ENCODE measurements at places on chromosomes 2 and 18.
A peak's percentile ranks its signal among the peaks of the same experiment; 100 is the strongest.

DNA sequence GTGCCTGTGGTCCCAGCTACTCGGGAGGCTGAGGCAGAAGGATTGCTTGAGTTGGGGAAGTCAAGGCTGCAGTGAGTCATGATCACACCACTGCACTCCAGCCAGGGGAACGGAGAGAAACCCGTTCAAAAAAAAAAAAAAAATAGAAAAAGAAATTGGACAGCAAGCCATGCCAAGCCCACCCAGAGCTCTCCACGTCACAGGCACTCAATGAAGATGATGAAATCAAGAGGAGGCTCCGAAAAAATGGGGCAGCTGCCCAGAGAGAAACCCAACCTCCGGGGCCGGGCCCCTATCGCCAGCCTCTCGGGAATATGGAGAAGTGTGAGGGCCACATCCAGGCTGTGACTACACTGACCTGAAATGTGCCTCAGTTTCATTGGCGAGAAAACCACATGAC is 40.0 kb downstream of the BIN1 start:
- DNase-seq = no peak

- no peak for DNase-seq
Measured at GRCh38 chr2:219210886-219211362, 4.3 kb downstream of the ZFAND2B start.

GRCh38 chr2:166282154-166282553 is 93.6 kb downstream of the SCN9A start:
- no peak for DNase-seq

- no peak for DNase-seq
Measured at GRCh38 chr2:114542695-114543094, 100.3 kb downstream of the DPP10 start.

DNA sequence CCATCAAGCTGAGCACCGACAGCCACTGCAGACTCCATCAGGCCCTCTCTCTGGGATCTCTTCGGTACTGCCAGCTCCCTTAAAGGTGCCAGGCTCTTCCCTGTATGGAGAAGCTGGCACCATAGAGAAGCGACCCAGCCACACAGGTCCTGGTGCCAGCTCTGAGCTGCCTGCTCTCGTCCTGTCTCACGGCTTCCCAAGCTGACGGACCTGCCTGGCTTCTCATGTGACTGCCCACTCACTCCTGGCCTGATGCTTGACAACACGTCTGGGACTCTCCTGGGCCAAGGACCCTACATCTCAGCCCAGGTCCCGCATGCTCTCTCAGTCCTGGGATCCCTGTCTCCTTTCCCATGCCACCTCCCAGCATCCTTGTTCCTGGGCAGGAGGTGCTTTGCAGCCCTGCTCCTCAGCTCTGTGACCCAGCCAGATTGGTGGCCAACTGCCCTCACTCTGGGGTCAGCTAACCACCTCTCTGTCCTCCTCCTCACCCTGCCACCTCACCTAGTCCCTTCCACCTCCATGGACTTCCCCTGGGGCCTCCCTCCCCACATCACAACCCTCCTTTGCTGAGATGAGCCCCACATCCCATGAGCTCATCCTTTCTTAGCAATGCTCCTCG is 12.5 kb upstream of the ATOH8 start:
- no peak for DNase-seq

GRCh38 chr2:109183871-109184270 is 54.9 kb downstream of the SH3RF3 start:
- DNase-seq = no peak

DNA sequence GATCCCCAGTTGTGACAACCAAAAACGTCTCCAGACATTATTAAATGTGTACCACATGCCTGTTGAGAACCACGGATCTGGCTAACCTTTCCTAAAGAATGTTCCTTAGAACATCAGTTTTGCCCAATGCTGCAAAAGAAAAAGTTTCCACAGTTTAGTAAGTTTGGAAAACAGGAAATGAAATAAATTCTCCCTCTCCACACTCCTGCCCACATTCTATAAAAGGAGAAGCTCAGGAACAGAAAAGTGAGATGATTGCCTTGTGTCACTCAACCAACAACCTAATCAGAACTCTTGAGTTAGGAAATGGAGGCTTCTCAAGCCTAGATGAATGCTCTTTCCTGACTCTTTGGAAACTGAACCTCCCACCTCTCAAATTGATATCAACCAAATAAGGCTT is 56.1 kb upstream of the NFE2L2 start:
- no peak for DNase-seq

DNA sequence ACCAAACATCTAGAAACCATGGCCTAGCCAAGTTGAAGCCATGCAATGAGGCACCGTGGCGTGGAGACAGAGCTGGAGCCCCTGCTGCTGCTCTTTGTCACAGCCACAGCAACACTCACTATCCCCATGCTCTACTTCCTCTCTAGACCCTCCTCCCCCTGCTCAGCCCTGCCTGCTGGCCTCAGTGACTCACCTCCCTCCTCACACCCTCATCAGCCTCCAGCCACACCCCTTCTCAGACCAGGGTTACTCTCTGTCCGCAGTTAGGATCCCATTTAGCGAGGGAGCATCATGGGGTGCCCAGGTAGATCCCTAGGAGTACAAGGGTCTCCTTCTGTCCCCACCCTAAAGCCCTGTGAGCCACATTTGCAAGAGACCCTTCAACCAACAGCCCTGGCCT is 25.4 kb upstream of the SOX11 start:
- DNase-seq = no peak

GRCh38 chr2:100945930-100946607 is 56.0 kb upstream of the RPL31 start:
- no peak for DNase-seq

- DNase-seq = peak; percentile 18
Measured at GRCh38 chr18:61360404-61361383, 27.5 kb downstream of the CDH20 start.

GRCh38 chr2:232420463-232421188 is 14.0 kb downstream of the ALPG start:
- no peak for DNase-seq

DNA sequence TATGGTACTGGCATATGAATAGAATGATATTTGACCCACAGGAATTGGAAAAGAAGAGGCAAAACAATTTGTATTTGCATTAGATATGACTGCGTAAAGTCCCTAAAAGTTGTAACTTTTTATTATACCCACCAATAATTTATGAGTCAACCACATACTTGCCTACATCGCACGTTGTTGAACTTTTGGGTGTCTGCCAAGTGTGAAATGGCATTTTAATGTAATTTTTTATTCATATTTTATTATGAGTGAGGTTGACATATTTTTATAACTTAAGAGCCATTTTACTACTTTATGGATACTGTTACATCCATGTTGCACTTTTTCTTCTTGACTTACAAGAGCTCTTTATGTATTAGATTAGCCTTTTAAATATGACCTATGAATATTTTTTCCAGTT is 4.6 kb downstream of the DSC2 start:
- DNase-seq = no peak
